ENCODE measurements at places on chromosomes 13 and 19. TPM values are rescaled to one million over a fixed set of nuclear protein-coding genes. Genes with fewer than 3 reads are reported as not detected.

KLK14 gene
- total RNA-seq, result not detected

- DNase-seq, result no peak
- H3K36me3 ChIP-seq, result peaks cover 5% of the 10 kb centered on the region
- H3K27ac ChIP-seq, result peak overlapping the region; percentile 49
- peak overlapping the region; percentile 76 for H3K4me3 ChIP-seq
Measured at GRCh38 chr13:27353166-27353583, 71.2 kb upstream of the GTF3A start.

- peaks cover 1% of the 10 kb centered on the region for H3K36me3 ChIP-seq
- DNase-seq, result no peak
- H3K27me3 ChIP-seq, result peaks cover 2% of the 10 kb centered on the region
- peaks cover 36% of the 10 kb centered on the region for H3K4me1 ChIP-seq
- H3K4me3 ChIP-seq, result no peak overlapping the region
Measured at GRCh38 chr13:40399756-40400155, 266.7 kb downstream of the FOXO1 start.

- H3K27me3 ChIP-seq, result no peaks in the 10 kb centered on the region
- peak; percentile 71 for DNase-seq
- peak overlapping the region; percentile 89 for H3K27ac ChIP-seq
- peaks cover 19% of the 10 kb centered on the region for H3K4me1 ChIP-seq
Measured at GRCh38 chr19:37334179-37335071, 36.5 kb upstream of the ZNF527 start.

- peaks cover 29% of the 10 kb centered on the region for H3K36me3 ChIP-seq
- DNase-seq, result no peak
- no peak overlapping the region for H3K4me3 ChIP-seq
- H3K4me1 ChIP-seq, result peaks cover 81% of the 10 kb centered on the region
- no peak overlapping the region for H3K27ac ChIP-seq
- H3K27me3 ChIP-seq, result no peaks in the 10 kb centered on the region
Measured at GRCh38 chr13:45194081-45194939, 6.5 kb downstream of the KCTD4 start.
